HS-27A (cell line): ENCODE measurements at places on chromosomes 2 and 18.

GRCh38 chr2:85433511-85434089, 15.1 kb downstream of the SH2D6 start:
- DNase-seq, result peak; percentile 90

DNA sequence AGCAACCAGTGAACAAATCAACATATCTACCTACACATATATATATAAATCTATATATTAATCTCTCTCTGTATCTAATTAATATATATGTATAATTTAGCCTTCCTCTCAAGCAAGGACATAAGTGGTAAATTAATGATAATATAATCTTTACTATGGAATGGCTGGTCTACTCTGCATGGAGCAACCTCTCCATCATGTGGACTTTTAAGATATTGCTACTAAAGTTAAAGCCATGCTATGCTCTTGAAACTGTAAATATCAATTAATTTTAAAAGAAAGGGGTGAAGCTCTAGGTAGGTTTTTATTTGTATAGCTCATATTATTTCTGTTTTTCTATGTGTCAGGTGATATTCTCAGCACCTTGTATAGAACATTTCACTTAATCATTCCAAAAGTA, 147.0 kb downstream of the PPP1R1C start:
- no peak for DNase-seq

- DNase-seq, result no peak
Measured at GRCh38 chr2:11505652-11506610, 27.9 kb upstream of the GREB1 start.

DNA sequence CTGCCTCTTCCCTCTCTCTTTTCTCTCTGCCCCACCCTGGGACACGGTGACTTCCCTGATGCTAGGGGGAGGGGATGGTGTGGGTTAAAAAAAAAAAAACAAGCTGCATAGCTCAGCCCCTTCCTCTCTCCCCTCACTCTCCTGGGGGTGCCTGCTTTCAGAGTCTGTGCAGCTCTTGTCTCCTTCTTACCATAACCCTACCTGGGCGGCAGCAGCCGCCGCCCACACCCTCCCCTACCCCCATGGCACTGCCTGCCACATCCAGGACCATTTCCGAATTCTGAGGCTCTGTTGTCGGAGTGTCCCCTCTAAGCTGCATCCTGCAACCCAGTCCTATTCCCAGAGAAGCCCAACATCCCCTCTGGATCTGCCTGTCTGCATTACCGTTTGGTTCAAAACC, 16.0 kb downstream of the TTC32 start:
- DNase-seq, result no peak

GRCh38 chr2:120448436-120448835, 102.5 kb downstream of the INHBB start:
- DNase-seq, result no peak

GRCh38 chr2:25369439-25369838, 27.7 kb upstream of the DNMT3A start:
- no peak for DNase-seq

- no peak for DNase-seq
Measured at GRCh38 chr2:144625226-144625625, 105.3 kb upstream of the ZEB2 start.

DNA sequence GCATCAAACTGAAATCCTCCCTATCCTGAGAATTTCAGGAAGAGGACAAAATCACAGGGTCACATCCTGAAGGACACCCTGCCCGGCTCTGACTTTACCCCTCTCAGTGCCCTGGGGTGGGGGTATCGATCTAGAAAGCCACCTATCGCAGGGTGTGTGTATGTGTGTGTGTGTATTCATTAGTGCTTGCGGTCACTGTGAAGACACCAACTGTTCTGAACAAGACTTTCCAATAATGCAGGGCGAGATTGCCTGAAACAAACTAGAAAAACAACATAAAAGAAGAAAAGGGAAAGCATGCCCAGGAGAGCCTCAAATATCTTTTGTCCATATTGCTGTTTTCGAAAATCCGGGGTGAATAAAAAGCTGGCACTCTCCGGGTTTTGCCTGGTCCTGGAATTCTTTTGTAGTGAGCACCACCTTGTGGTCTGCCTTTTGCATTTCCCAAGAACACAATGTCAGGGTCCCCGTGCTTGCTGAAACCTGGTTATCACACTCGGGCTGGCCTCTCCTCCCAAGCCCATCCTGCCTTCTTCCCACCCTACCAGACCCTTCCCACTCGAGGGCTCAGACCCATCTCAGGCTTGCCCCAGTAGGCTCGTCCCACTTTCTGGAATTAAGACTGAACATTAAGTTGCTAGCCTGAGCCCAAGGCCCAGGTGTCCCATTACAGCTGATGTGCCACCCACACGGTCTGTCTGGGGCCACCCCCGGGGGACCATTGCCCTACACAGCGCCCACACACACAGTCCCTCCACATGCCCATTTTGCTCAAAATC, 25.0 kb upstream of the COPS8 start:
- no peak for DNase-seq

DNA sequence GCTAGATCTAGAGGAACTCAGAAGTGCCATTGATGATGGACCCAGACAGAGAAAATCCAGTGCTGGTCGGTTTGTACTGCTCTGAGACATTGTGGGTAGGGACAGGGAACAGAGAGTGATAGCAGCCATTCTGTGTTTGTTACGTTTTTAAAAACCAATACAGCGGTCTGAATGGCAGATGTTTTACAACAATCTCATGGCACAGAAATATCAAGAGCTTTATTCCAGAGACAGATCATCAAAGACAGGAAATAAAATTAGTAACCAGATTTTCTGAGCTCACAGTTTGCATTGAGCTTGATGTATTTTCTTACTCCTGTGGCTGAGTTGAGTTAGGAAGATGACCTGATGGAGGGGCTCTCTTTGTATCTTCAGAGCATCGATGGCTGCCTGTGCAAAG, 114.9 kb upstream of the BCL2L11 start:
- DNase-seq, result no peak

- no peak for DNase-seq
Measured at GRCh38 chr2:108316033-108316432, 27.3 kb downstream of the SULT1C2 start.

DNA sequence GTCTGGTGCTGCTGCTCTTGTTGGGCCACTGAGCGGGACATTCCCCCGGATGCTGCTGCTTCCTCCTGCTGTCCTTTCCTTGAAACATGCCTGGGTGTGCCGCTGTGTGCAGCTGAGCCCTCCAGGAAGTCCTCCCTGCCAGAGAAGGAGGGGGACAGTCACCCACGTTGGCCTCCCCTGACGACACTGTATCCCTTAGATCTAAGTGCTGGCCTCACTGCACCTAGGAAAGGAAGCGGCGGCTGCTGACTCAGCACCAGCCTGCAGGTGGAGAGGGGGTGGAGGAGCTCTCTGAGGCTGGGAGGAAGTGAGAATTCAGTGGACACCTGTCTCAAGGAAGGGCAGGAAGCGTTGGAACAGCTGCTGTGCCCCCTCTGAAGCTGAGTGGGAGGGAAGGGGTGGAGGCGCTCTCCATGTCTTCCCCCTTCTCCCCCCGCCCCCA, 239.8 kb downstream of the HAUS1 start:
- DNase-seq, result no peak

- no peak for DNase-seq
Measured at GRCh38 chr2:6676241-6676640, 189.5 kb downstream of the CMPK2 start.

DNA sequence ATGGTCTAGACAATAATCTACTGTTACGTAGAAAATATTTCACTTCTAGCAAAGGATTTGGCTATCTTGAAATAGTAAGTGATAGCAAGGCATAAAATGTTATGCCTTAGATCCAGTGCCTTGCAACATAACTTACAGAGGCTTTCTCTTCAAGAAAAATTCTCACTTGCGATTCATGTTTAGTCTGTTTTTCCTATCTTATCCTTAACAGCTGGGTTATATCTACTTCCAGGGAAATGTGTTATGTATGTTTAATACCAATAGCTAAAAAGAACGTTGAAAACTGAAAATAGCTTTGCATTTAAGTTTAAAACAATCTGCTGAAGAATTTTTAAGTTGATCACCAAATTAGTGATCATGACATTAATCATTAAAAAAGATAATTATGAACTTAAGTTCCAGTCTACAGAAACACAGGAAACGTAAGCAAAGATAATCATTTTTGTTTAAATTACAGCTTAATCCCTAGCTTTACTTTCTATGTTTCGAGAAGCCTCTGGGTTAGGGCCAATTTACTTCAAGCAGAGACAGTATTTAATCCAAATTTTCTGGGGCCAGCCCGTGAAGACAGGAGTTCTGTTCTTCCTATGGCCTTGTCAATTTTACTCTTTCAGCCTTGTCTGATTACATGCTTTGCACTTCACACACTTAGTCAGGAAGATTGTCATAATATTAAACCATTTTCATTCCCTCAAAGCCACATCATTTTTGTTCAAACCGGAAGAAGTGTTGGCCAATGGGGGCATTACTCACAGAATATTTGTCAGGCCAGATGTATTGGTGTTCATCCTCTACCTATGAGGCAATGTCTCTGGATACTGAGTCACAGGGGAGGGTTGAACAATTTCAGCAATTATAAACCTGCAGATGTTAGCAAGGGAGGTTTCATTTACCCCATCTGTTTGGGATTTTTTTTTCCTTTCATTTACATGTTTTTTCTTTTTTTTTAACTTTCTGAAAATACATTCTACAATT, 1132.9 kb upstream of the ZEB2 start:
- DNase-seq, result peak; percentile 19

- peak; percentile 83 for DNase-seq
Measured at GRCh38 chr2:160836755-160837154, 323.5 kb upstream of the TANK start.

GRCh38 chr2:68632021-68632420, 11.4 kb upstream of the PROKR1 start:
- DNase-seq, result no peak

DNA sequence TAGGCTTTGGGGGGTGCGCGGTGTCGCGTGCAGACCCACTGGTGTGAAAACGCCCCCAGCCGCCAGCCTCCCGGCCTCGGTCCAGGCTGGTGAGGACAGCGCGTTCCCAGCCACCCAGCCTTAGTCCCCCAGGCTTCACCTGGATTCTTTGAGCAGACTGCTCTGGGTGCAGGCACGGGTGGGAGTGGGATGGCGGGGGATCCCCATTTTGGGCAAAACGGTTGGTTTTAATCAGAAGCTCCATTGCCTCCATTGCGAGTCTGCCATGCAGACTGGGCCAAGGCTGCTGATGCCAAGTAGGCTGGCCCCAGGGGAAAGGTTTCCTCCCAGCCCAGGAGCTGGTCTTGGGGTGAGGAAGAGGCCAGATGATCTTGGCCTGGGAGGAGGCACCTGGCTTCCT, 445 bp downstream of the MLPH start:
- DNase-seq, result no peak

- DNase-seq, result no peak
Measured at GRCh38 chr2:7083580-7084509, 166.6 kb downstream of the RNF144A start.

DNA sequence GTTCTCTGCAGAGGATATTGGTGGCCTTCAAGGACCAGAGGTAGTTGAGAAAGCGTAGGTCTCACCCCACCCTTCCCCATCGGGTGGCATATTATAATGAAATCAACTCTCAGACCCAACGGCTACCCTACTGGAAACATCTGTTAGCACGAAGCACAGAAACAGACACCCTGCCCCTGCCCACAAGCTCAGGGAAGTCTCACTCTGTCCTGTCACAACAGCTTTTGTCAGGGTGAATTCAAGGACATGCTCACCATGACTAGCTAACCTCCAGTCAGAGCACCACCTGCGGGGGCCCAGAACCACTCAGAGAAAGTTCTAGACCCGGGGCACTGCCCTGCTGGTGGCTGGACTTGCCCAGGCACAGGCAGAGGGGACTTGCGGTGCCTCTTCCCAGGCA, 3.5 kb upstream of the B3GNT7 start:
- DNase-seq, result no peak

DNA sequence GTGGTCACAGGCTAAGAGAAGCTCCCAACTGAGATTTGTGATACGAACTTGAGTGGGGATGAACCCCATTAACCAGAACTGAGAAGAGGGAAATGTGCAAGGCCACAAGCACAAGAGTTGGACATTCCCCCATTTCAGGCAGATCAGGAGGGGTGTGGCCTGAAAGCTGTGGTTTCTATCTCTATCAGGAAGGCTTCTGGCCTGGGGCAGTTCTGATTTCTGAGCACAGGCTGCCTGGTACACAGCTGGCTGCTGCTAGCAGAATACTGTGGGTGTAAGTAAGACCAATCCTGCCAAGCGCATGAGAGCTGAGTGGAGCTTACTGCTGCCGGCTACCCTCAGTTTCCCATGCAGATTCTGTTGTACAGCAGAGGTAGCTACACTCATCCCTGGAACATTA, 484.6 kb downstream of the SATB2 start:
- no peak for DNase-seq

DNA sequence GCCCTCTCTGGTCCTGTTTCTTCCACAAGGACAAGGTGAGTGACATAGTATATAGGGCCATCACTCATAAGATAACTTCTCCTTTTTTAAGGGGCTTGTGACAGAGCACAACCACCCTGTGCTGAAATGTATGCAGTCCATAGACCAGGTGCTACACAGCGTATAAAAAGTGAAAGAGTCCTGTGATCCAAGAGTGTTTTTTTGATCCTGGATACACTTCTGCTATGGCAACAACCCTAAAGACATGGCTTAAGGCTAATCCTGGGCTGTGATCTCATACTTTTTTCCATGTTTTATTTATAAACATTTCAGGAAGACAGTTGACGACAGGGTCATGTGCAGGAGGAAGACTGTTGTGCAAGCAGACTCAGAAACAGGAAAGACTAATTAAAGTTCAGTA, 400.5 kb upstream of the TCF4 start:
- no peak for DNase-seq

DNA sequence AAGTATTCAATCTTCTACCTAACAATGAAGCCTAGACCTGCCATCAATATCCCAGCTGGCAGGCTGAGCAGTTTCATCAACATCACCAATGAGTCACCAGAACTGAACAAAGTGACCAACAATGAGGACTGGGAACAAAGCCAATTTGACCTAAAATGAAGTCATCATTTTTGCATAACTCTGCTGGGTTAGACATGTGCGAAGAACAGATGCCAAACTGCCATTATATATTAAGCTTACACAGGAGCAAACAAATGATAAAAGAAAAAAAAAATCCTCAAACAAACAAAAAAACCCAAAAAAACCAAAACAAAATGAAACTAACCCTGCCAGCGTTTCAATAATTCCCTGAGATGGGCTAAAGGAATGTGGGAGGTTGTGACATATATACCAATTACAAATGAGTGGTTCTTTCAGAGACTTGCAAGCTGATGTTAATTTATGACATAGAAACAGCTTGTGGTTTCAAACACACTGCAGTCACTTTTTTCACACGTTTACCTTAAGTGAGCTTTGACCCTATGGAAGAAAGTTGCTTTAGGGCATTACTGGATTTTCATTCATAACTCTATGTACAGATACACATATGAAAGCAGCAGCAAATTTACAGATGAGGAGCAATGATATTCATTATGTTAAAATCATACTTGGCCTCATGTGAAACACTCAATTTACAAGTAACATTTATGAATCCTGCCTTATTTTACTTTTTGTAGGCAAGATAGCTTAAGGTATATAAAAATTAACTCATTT, 56.9 kb upstream of the CCDC141 start:
- peak; percentile 87 for DNase-seq

GRCh38 chr18:27276479-27276878, 91.4 kb upstream of the CHST9 start:
- no peak for DNase-seq
